Sigmoid colon (tissue), 7 donors: ENCODE measurements at places on chromosomes 4 and X. TPM values are rescaled to one million over a fixed set of nuclear protein-coding genes. Genes with fewer than 3 reads are reported as not detected.

- H3K4me3 ChIP-seq: no peak overlapping the region
- no peaks in the 10 kb centered on the region for H3K4me1 ChIP-seq
- DNase-seq: no peak
- H3K27me3 ChIP-seq: no peaks in the 10 kb centered on the region
- no peaks in the 10 kb centered on the region for H3K36me3 ChIP-seq
These were observed 17.9 kb upstream of the MAOB start for GRCh38 chrX:43899878-43900815.

- DNase-seq: no peak
- no peak overlapping the region for H3K27ac ChIP-seq
- no peaks in the 10 kb centered on the region for H3K4me1 ChIP-seq
- H3K27me3 ChIP-seq: no peaks in the 10 kb centered on the region
These were observed 6.7 kb downstream of the ARMCX4 start for GRCh38 chrX:101491943-101492342.

DNA sequence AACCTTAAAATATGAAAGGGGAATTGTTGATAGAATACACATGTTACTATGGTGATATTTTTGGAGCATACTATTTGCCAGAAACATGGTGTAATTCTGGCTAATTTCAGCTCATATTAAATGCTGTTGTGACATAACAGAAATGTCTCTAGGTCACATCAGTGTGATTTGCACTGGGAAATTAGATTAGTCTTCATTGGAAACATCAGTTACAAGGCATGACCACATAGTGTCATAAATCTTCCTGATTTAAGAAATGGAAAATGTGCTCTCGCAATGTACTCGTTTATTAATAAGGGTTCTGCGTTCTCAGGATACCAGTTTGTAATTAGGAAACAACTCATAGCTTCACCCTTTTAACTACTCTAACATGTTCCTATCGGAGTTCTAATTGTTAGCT, 72.9 kb upstream of the GYPA start:
- no peaks in the 10 kb centered on the region for H3K4me1 ChIP-seq
- no peaks in the 10 kb centered on the region for H3K36me3 ChIP-seq
- no peak overlapping the region for H3K4me3 ChIP-seq
- DNase-seq: no peak

GRCh38 chrX:151019856-151020255, 36.7 kb downstream of the HMGB3 start:
- no peak overlapping the region for H3K27ac ChIP-seq
- no peaks in the 10 kb centered on the region for H3K36me3 ChIP-seq
- H3K27me3 ChIP-seq: no peaks in the 10 kb centered on the region
- no peak for DNase-seq

DNA sequence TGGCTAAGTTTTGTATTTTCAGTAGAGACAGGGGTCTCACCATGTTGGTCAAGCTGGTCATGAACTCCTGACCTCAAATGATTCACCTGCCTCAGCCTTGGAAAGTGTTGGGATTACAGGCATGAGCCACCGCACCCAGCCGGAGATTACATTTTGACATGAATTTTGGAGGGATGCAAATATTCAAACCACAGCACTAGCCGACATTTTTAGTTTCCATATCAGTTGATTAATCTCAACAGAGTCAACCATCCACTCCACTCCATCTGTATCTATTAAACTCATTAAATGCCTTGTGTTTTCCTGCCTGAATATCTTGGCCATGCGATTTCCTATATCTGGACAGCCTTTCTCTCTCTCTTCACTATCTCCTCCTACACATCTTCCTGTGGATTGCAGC, 64.1 kb upstream of the PDGFRA start:
- H3K4me3 ChIP-seq: no peak overlapping the region
- no peaks in the 10 kb centered on the region for H3K36me3 ChIP-seq
- no peak overlapping the region for H3K27ac ChIP-seq

- H3K27ac ChIP-seq: no peak overlapping the region
- no peaks in the 10 kb centered on the region for H3K36me3 ChIP-seq
- no peak for DNase-seq
- H3K27me3 ChIP-seq: no peaks in the 10 kb centered on the region
These were observed 7.5 kb upstream of the FAM184B start for GRCh38 chr4:17788956-17789355.

The F9 gene
- not detected for polyA plus RNA-seq

- no peaks in the 10 kb centered on the region for H3K36me3 ChIP-seq
- H3K4me3 ChIP-seq: no peak overlapping the region
- no peak overlapping the region for H3K27ac ChIP-seq
These were observed 355.8 kb downstream of the PCDH7 start for GRCh38 chr4:31075969-31076368.

The PLP1 gene
- 1.6 TPM for polyA plus RNA-seq

The STAP1 gene
- not detected for polyA plus RNA-seq

The PNMA6A gene
- 0.23 TPM for polyA plus RNA-seq

The SSX3 gene
- polyA plus RNA-seq: not detected

- no peak overlapping the region for H3K4me3 ChIP-seq
- H3K4me1 ChIP-seq: peaks cover 35% of the 10 kb centered on the region
- no peaks in the 10 kb centered on the region for H3K27me3 ChIP-seq
- peak overlapping the region; percentile 27 for H3K27ac ChIP-seq
These were observed 66.7 kb upstream of the PGRMC2 start for GRCh38 chr4:128354205-128354821.

- peak overlapping the region; percentile 54 for H3K27ac ChIP-seq
- peaks cover 11% of the 10 kb centered on the region for H3K4me1 ChIP-seq
- H3K4me3 ChIP-seq: no peak overlapping the region
- peak; percentile 85 for DNase-seq
These were observed 217.6 kb downstream of the PTTG2 start for GRCh38 chr4:38177641-38178391.
